ENCODE measurements at places on chromosomes 12 and 14. TPM values are rescaled to one million over a fixed set of nuclear protein-coding genes. Genes with fewer than 3 reads are reported as not detected.

LIN7A gene
- not detected for polyA plus RNA-seq

GDF3 gene
- polyA plus RNA-seq = not detected

MUCL1 gene
- not detected for polyA plus RNA-seq

RNF212B gene
- polyA plus RNA-seq = not detected

VPS33A gene
- polyA plus RNA-seq = 25.5 TPM

NUDT14 gene
- 20.6 TPM for polyA plus RNA-seq

EPS8 gene
- polyA plus RNA-seq = 0.73 TPM

PTCSC3 gene
- not detected for polyA plus RNA-seq

MARCHF9 gene
- polyA plus RNA-seq = 13.8 TPM

ACSS3 gene
- not detected for polyA plus RNA-seq

CLEC2A gene
- polyA plus RNA-seq = not detected

DNAH10 gene
- polyA plus RNA-seq = 0.17 TPM

BMAL2 gene
- 0.92 TPM for polyA plus RNA-seq

AKAP6 gene
- 1.6 TPM for polyA plus RNA-seq

DNA sequence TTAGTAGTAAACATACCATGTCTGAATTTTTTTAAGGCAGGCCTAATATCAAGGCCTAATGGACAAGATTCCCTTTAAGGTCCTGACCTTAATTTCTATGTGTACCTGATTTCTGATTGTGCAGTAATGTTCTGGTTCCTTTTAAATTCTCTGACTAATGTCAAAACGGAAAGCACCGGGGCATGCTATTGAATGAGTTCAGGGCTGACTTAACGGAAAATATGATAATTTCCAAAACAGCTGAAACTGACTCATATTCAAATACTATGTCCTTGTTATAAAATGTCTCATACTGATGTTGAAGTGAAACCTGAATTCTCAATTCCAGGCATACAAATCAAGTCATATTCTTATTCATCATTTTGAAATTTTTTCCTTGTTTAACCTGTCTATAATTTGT is 6.7 kb downstream of the TAS2R43 start:
- DNase-seq = no peak

DNA sequence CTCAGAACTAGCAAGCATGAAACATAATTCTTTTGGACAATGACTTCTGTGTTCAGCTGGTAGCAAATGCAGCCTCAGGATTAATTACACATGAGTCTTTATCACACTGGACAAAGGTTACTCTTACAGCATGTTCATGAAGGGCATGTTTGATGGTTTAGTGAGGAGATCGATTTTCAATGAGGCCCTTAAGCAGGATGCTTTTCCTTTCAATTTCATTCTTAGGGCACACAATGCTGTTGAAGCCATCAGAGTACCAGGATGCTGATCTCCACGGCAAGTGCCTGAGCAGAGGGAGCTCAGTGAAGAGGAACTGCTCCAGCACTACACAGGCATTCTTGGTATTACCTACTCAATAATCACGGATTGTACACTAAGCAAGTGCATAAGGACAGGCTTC is 542.0 kb downstream of the SNAPC1 start:
- DNase-seq = no peak

DNA sequence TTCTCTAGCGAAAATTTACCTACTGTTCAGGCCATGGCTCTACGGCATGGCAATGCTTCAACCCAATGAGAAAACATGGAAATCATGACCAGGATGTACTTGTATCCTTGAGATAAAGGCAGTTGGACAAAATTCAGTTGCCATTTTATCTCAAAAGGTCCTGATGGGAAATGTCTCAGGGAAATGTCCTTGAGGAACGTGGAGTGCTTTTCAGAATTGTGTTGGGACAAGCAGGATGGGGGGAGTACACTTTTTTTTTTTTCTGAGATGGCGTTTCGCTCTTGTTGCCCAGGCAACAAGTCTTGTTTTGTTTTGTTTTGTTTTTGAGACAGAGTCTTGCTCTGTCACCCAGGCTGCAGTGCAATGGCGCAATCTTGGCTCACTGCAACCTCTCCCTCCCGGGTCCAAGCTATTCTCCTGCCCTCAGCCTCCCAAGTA is 86.8 kb upstream of the EIF5 start:
- DNase-seq = no peak

- no peak for DNase-seq
Observed at GRCh38 chr12:57340104-57340503, 89.1 kb upstream of the STAC3 start.

GRCh38 chr14:41960281-41960680 is 353.6 kb downstream of the LRFN5 start:
- DNase-seq = no peak

- DNase-seq = no peak
Observed at GRCh38 chr14:88326352-88327103, 3.5 kb upstream of the KCNK10 start.

GRCh38 chr12:6378709-6379472 is 3.5 kb upstream of the SCNN1A start:
- no peak for DNase-seq

GRCh38 chr12:62581288-62582064 is 114.8 kb downstream of the MON2 start:
- peak; percentile 27 for DNase-seq

DNA sequence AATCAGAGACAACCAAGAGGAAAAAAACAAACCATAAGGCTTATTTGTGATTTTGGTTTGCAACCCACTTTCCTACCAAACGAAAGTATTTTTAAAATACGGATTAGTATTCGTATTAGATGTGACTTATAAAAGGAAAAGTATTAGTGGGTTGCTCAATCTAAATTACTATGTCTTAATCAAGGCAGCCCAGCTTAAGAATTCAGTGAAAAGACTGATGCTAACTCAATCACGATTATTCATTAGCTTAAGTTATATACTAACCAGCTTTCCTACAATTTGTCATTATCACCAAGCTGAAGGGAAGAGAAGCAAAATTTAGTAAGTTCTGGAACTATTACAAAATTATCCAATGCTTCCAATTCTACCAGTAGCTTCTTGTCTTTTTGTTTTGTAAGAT is 62.7 kb downstream of the FERMT2 start:
- DNase-seq = no peak

- no peak for DNase-seq
Observed at GRCh38 chr14:102733326-102733725, 43.9 kb upstream of the TRAF3 start.

DNA sequence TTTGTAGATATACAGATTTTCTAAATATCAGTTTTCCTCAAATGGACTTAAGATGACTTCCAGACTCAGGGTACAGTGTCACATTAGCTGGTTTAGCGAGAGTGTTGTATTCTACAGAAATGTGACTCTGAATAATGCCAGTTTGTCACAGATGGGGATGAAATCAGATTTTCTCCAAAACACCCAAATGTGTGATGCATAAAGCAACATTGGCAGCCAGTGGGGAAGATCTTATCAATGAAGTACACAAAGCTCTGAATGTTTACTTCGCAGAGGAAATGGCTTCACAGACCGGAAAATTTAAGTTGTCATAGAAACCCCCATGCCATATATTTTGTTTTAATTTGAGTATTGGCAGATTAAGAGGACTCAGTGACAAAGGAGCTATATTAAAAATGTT is 29.9 kb downstream of the ANO4 start:
- DNase-seq = no peak
